SK-MEL-5 (cell line): ENCODE measurements at places on chromosomes 1 and 21. TPM values are rescaled to one million over a fixed set of nuclear protein-coding genes. Genes with fewer than 3 reads are reported as not detected.
A peak's percentile ranks its signal among the peaks of the same experiment; 100 is the strongest.

- DNase-seq: no peak
Observed at GRCh38 chr1:11529330-11529729, 50.4 kb downstream of the DISP3 start.

The FASLG gene
- not detected in 2 replicates for total RNA-seq

- no peak for DNase-seq
Observed at GRCh38 chr1:14310476-14310875, 288.0 kb upstream of the KAZN start.

GRCh38 chr21:44650265-44650972 is 4.0 kb downstream of the KRTAP12-4 start:
- DNase-seq: no peak

DNA sequence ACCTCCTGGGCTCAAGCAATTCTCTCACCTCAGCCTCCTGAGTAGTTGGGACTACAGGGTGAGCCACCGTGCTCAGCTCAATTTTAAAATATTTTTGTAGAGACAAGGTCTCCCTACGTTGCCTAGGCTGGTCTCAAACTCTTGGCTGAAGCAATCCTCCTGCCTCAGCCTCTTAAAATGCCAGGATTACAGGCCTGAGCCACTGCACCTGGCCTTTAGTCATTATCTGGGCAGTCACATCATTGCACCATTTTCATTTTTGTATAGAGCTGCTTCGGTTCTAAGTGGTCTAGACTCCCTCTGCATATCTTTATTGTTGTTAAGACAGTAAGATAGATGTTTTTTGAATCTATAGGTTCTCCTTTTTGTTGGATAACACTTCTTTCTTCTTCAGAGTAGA is 39.9 kb downstream of the ATF3 start:
- DNase-seq: no peak

DNA sequence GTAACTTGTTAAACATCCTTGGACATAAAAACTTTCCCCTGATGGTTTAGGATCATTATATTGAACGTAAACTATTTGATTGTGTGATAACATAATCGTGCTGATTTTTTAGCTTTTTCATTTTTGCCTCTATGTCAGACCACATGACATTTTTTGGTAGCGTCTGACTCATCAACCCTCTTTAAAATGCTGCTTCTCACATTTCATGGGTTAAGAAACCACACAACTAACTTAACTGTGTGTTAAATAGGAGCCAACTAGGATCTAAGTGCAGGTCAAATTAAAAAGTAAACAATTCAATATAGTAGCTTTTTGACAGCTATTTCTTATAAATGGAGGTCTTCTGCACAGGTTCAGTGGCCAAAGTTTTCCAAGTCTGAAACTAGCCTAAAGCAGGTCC is 9.8 kb downstream of the BTG3 start:
- DNase-seq: peak; percentile 23

The EXO1 gene
- total RNA-seq: 34.6 and 38.6 TPM in 2 replicates

DNA sequence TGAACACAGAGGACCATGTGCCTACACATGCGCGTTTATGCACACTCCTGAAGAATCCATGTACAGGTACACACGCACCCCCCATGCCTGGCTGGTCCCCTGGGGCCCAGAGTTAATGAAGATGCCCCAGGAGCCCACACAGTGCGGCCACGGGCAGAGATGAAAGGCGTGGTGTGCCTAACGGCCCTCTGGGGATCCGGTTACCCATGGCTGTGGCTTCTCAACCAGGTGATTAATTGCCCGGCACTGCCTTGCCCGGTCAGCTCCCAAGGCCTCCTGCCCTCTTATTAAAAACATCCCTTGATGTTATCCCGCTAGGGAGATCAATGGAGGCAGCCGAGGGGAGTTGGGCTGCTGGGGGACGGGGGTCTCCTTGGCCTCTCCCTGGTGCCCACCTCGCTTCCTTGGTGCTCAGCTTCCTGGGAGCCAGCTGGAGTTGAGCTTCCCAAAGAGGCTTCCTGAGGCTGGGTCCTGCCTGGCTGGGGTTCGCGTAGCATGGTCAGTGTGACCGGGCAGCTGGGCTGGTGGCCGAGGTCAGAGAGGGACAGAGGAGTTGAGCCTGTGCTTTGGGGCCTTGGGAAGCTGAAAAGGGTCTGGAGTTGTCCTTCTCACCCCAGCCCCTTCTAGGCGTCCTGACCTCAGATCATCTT is 75.0 kb upstream of the WNT4 start:
- DNase-seq: no peak

DNA sequence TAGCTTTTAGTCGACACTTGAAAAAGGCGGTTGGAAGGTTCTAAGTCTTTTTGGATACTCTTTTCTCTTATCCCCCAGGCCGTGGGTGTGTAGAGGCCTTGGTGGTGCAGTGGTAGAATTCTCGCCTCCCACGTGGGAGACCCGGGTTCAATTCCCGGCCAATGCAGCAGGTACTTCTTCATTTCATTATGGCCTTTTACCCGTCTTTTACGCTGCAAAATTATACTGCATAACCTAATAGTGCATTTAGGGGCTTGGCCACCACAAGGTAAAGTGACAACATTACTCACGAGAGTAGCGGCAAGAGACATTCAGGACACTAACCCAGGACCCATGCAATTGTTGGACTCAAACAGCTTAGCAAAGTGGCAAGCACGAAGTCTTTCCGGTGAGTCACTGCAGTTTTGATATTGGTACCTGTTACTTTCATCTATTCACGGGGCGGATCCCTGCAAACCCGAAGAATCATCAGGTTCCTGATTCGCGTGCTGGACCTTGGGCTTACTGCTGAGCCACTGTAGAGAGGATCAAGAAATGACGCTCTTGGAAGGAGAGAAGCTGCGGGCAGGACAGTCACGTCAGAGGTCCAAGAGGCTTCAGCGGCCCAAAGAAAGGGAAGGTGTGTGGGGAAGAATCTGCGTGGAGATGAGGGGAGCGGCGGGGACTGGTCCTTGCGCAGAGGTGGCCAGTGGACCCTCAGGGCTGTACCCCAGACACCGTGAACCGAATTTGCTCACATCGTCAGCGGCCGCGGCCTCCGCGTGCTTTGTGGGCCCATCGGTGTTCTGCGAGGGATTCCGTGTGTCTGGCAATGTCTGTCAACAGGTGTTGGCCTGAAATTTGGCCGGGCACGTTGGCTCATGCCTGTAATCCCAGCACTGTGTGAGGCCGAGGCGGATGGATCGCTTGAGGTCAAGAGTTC is 12.9 kb upstream of the RNU1-4 start:
- peak; percentile 90 for DNase-seq

DNA sequence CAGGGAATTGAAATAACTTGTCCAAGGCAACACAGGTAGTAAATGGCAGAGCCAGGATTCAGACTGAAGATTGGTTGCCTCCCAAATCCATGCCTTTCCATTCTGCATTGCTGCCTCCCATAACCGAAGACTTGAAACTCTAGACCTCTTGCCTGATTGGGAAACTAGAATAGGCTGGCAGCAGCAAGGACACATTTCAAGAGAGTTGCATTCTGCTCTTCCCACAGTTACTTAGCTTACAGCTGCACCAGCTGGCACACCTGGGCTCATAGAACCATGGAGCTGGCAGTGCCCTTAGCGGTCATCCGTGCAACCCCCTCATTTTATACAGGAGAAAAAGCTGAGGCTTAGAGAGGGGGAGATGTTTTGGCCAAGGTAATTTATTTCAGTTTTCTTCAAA is 8.0 kb downstream of the TRNAU1AP start:
- DNase-seq: no peak

The LIN28A gene
- total RNA-seq: not detected in 2 replicates

The WNT2B gene
- total RNA-seq: 0.13 and 0.37 TPM in 2 replicates

- no peak for DNase-seq
Observed at GRCh38 chr21:41102281-41102680, 65.7 kb upstream of the BACE2 start.

DNA sequence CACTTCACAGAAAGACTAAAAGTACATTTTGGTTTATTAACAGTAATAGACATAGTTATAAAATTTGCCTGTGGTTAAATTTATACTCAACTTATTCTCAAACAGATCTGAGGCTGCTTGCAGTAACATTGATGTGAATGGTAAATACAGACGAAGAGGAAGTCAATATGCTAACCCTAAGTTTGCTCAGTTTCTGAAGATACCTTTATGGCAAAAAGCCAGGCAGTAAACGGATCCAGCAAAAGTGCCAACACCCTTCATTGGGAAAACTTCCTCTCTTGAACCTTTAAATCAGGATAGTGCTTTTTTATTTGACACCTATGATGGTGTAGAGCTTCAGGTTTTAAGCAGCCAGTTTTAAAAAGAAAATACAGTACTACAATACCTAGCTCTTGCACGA is 16.6 kb upstream of the CCDC181 start:
- DNase-seq: no peak

DNA sequence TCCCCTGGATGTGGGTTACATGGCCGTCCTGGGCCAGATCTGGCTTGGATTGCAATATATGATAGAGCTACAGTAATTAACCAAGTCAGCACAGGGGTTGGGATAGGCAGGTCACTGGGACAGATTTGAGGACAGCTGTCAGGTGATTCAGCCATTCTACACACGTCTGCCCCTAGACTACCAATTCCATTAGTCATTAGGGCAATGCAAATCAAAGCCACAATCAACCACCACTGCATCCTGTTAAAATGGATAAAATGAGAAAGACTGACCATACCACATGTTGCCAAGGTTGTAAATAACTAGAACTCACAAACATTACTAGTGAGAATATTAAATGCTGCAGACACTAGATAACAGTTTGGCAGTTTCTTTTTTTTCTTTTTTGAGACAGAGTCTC is 16.0 kb downstream of the C21orf58 start:
- no peak for DNase-seq

DNA sequence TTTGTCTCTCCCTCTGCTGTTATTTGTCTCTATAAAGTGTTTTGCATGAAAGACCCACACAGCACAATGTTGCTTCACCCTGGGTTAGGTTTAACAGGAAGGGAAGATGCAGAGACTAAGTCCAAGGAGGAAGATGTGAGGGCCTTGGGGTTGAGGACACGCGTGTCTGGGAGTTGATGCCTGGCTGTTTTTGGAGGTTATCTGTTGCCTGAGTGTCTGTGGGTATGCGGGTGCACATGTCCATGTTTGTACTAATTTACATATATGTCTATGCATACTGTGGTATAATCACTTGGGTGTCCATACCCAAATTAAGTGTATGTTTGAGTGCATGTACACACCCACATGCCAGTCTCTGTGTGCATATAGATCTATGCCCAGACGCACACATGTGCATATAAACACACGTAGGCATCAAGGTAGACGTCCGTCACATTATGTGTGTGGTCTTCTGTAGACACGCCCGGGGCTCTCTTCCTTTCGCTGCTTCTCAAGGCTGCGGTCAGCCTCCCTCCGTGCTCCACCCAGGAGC is 962 bp upstream of the MAN1C1 start:
- DNase-seq: no peak

The TEX38 gene
- not detected in 2 replicates for total RNA-seq

- no peak for DNase-seq
Observed at GRCh38 chr1:224828691-224829090, 100.8 kb upstream of the DNAH14 start.

- DNase-seq: no peak
Observed at GRCh38 chr1:209618756-209619420, 33.3 kb downstream of the LAMB3 start.

DNA sequence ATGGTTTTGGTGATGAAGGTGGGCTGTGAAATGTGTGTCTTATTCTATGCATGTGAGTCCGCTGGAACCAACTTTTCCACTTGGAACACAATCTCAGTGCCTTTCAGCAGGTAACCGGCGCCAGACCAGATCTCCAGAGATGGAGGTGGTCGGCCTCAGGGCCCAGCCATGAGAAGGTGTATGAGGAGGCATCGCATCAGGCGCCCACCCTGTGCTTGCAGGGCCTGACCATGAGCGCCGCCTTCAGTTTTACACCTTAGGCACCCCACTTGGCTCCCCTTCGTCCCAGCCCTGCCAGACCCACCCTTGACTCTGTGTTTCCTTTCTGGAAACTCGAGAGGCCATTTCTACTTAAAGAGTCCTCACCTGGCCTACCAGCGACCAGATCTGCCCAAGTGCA is 48.6 kb upstream of the ATF3 start:
- DNase-seq: no peak

The RGSL1 gene
- total RNA-seq: not detected in 2 replicates

The ARHGAP30 gene
- not detected in 2 replicates for total RNA-seq

GRCh38 chr21:44052071-44052829 is 40.1 kb downstream of the TRAPPC10 start:
- DNase-seq: no peak

The DRAM2 gene
- 63.1 and 66.4 TPM in 2 replicates for total RNA-seq
